ENCODE measurements at places on chromosomes 13 and 19.

DNA sequence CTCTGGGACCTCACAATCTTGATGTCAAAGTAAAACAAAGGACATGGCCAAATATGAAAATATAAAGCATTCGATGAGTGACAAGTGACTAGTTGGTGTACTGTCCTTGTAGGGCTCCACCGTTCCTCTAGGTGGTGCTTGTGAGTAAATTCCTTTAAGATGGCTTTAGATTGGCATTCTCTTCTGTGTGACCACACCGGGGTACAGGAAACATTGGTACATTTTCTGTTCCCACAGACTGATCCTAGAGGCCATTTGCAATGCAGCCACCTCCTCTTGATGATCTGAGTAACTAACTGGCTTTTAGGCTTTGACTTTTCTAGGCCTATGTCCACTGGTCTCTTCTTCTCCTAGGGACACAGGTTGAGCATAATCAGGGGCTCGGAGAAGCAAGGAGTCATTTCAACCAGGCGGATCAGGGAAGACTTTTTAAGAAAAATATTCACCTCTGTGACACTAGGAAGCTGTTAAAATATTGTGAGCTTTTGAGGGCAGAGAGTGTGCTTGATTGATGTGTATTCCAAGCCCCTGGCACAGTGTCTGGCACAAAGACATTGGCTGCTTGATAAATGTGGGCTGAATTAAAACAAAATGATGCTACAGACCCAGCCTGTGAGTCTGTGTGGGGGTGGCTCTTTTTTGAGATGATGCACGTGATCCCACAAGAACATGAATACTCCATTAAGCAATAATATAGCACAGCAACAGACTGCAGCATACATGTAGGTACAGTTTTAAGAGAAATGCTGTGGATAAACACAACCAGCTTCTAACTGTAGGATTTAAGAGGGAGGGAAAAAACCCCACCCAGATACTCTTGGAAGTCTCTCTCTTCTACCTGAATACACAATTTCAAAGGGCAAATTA lies 21.0 kb downstream of the EPSTI1 start:
- no peak for DNase-seq

- no peak for DNase-seq
Measured at GRCh38 chr19:3868770-3869456, at the start of gene ZFR2. Gene ZFR2, minus strand, starts transcription at chr19:3869038. Its CDS starts 21 bp downstream, at chr19:3869017.

DNA sequence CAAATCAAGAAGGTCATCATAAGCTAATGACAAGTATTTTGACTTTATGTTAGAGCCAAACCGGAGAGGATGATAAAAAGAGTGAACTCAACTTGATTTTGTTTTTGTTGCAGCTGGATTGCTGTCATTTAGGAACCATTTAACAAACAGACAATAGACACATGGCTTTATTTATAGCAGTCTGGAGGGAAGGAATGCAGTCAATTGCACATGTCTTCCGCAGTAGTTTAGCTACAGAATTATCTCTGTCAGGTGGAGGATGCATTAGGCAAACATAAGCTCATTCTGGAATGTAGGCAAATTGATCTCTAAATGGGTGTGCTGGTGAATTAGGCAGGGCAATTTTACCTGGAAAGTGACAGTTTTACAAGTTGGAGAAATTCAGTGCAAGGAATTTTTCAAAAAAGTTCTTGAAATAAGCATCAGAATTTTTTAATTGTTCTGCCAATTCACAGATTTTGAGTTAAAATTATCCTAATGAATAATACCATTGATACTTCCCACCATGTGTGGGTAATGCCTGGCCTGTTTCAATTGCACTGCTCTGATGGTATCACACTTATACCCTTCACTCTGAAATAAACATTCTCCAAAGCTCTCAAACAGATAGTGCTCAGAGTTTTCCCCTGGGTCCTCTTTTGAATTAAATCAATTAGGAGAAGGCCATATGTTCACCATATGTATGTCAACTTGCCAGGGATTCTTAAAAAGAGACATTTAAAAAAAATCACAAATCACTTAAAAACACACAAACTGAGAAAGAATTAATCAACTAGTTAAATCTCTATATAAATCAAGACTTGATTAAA lies 318.3 kb downstream of the NDFIP2 start:
- DNase-seq, result no peak

GRCh38 chr13:20526664-20527063 lies 1.0 kb upstream of the CRYL1 start:
- DNase-seq, result no peak

GRCh38 chr13:42497798-42498197 lies 76.2 kb upstream of the TNFSF11 start:
- DNase-seq, result no peak

GRCh38 chr19:17618936-17619335 lies 63.5 kb downstream of the COLGALT1 start:
- no peak for DNase-seq

- DNase-seq, result no peak
Measured at GRCh38 chr13:31945202-31945961, 86.2 kb upstream of the FRY start.

DNA sequence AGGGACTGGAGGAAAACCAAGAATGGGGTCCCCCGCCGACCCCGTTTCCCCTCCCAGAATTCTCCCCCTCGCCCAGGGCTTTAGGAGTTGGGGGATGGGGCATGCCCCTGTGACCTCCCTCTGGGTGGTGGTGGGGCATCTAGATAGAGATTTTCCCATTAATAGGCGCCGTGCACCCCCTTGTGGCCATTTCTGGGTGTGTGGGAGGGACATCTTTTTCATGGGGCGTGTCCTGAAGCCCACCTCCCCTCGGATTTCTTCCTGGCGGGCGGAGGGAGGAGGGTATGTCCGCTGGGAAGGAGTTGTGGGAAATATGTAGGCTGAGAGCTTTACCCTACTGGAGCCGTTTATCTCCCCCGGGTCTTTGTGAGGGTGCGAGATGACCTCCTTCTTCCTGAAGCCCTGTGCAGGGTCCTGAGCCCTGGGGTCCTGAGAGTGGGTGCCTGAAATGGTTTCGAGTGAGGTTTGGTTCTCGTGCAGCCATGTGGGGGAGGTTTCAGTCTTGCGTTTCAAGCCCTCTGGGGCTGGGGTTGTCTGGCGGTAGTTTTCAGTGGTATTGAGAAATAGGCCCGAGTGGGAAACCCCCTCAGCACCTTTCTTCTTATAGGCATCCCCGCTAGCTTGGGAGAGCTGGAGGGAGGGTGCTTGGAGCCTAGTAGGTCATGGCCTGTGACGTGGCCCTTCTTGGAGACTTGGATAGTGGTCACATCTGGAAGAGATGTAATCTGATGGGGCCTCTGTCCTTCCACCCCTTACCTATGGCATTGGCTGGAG lies 1.0 kb downstream of the PRMT1 start:
- DNase-seq, result peak; percentile 69

- DNase-seq, result no peak
Measured at GRCh38 chr13:43848001-43848649, 31.4 kb downstream of the CCDC122 start.

DNA sequence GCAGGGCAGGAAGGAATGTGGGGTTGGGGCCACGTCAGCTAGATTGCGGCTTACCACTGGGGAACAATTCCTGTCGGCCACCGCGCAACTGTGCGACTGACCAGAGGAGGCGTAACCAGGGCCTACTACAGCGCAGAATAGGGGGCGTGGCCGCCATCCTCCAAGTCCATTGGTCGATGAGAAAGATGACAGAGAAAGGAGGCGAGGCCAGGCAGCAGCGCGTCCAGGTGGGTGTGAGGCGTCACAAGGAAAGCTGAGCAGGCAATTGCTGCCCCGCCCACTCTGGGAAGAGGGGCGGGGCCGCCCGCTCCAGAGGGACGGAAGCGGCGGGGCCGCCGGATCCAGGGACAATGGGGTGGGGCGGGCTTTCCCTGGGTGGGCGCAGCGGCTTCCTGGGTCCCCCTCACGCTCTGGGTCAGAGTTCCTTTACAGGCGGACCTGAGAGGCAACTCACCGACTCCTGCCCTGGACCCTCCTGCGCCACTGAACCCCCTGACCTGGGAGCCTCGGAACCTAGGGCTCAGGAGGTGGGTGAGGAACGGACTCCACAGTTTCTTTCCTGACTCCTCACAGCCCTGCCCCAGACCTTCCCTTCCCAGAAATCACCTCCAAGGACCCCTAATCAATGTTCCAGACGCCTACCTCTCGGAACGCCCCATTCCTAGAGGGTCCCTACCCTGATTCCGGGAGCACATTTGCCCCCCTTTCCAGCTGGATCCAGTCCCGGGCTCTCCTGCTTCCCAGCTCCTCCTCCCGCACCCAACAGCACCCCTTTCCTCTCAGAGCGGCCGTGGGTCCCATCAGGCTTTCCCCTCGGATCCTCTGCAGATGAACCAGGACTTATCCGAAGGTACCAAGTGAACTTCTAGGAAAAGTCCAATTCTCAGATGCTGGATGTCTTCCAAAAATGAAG lies 101.5 kb upstream of the ZNF492 start:
- no peak for DNase-seq

- peak; percentile 98 for DNase-seq
Measured at GRCh38 chr19:4402171-4403004, at the start of gene CHAF1A. Gene CHAF1A, plus strand, starts transcription at chr19:4402640. Its CDS starts 123 bp downstream, at chr19:4402763.

DNA sequence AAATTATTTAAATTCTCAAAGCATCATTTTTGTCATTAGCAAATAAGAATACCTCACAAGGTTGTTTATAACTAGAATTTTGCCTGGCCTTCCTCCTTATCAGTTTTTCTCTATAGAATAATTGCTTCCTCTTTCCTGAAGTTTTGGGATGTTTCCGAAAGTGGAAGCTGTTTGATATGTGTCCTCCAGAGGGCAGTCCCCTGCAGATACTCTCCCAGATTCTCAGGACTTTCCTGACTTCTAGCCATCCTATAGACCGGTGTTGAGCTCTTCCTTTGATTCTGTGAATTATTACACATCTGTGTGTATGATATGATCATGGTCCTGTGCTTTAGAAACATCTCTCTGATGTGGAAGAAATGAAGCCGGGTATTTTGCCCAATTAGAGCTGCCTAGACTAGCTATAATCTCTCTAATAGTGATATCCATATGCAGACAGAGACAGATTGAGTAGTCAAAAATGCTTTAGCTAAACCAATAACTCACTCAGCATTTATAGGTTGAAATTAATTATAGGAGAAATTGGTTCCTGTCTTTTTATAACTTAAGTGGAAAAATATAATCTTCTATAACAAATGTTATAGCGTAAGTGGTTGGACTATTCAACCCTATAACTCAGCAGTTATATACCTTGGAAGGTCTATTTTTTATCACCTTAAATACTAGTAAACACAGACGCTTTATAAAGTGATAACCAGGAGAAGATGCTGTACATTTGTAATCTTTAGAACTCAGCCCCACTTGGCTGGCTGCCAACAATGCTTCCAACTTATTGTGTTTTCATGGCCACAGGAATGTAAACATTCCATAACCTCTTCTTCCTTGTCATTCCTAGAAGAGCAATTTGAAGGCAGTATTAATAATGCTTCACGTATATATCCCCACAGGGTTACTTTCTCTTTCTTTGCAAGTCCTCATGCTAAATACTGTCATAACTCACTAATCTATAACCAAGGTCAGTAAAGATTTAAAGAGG lies 201.0 kb upstream of the RXFP2 start:
- no peak for DNase-seq

- DNase-seq, result no peak
Measured at GRCh38 chr13:66301482-66301881, 928.7 kb downstream of the PCDH9 start.

GRCh38 chr13:24304620-24305019 lies 4.8 kb upstream of the C1QTNF9 start:
- no peak for DNase-seq

- no peak for DNase-seq
Measured at GRCh38 chr19:5718579-5719273, 1.2 kb downstream of the LONP1 start.

DNA sequence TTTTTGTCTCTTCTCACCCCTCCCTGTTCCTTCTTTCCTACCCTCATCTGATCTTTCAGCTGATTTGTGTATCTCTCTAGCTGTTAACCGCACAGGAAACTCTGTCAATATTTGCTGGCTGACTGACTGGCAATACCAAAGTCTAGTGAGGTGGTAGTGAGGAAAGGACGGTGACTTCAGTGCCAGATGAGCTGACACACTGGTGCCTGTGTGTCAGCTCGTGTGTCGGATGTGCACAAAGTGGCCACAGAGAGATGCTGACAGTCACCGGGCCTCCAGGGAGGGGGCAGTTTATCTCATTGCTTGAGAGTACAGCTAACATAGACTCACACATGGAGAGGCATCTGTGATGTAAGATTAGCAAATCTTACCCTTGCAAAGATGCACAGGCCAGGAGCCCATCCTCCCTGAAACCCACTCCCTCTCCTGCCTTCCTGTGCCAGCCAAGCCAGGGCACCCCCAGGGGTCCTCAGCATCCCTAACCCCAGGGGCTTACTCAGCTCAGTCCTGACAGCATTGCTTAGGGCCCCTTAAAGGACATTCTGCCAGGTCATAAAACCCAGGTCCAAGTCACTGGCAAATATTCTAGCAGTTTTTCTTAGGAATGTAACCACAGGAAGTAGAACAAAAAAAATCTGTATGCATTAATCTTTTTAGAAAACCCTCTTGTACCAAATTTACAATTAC lies 80.2 kb downstream of the SHISA2 start:
- DNase-seq, result no peak

- no peak for DNase-seq
Measured at GRCh38 chr19:39263912-39264305, 4.3 kb upstream of the IFNL2 start.

- no peak for DNase-seq
Measured at GRCh38 chr13:111371720-111372119, 51.3 kb downstream of the TEX29 start.

DNA sequence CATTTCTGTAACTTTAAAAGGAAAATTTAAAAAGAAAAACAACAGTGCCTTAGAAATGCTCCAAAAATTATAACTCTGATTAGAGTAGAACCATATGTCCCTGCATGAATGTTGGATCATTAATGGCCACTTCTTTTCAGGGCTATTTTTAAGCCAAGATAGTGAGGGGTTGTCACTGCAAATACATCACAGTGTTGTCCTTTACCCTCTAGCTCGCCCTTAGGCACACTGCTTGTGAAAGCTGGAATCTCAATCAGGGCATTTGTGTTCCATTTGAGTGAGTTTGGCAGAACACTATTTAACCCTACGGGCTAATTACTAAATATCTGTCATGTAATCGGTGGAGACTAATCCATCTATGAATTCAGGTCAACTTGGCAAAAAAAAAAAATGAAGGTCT lies 212.2 kb downstream of the NHLRC3 start:
- no peak for DNase-seq

DNA sequence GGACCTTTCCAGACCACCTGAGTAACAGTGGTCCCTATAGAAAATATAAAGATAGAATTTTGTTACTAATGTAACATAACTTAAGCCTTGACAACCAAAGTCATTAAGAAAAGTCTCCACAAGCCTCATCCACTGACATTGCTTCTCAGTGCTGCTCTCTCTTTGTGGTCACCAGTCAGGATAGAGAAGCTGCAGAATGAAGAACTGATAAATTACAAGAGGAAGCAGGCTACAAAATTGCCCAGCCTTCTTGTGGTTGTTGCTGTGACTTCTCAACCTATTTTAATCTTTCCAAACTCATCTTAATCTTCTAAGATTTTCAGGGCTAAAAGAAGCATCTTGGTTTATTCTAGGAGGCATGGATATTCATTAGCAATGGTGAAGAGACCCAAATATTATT lies 343.8 kb downstream of the MZT1 start:
- no peak for DNase-seq

All from stimulated activated CD4-positive, alpha-beta T cell treated with anti-CD3 and anti-CD28 coated beads, Interleukin-15, amount 100 ng/mL, for 1 hour (primary cell).